ENCODE measurements at places on chromosomes 7 and 10. TPM values are rescaled to one million over a fixed set of nuclear protein-coding genes. Genes with fewer than 3 reads are reported as not detected.

The SAMD9 gene
- total RNA-seq, result 2.6 TPM

- peaks cover 11% of the 10 kb centered on the region for H3K27me3 ChIP-seq
- DNase-seq, result peak; percentile 50
- no peaks in the 10 kb centered on the region for H3K4me1 ChIP-seq
- no peaks in the 10 kb centered on the region for H3K36me3 ChIP-seq
Observed at GRCh38 chr7:45259966-45260646, 102.5 kb downstream of the RAMP3 start.

DNA sequence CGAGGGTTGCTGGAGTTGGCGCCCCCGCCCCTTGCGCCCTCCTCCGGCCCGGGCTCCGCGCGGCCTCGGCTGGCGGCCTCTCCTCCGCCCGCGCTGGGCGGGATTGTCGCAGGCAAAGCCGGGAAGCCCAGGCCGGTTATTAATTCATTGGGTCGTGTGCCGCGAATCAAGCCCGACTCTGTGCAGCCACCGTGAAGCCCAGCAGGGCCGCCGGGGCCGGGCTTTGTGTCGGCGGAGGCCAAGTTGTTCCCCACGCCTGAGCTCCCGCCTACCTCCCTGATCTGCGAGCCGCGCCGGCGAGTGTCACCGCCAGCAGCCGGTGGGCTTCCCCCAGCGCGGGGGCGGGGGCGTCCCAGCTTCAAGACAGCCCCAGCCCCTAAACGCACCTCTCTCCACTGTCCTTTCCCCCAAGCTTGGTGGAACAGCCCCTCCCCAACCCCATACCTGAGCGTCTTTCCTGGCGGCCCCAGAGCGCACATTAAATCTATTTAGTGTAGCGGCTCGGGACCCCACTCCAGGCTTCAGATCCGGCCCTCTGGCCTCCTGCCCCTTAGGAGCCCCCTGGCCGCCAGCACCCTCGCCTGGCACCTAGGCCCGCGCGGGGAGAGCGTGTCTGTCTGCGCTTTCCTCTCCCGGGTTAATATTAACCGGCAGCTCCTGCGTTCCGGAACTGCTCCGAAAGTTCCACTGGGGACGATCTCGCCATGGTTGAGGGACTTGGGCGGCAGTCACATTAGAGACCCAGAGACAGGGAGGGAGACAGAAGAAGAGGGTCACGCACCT, 3.5 kb downstream of the SHH start:
- H3K27me3 ChIP-seq, result peaks cover 100% of the 10 kb centered on the region
- peak overlapping the region; percentile 30 for H3K4me3 ChIP-seq
- peak; percentile 63 for DNase-seq
- peaks cover 65% of the 10 kb centered on the region for H3K4me1 ChIP-seq

The C7orf33 gene
- total RNA-seq, result not detected

DNA sequence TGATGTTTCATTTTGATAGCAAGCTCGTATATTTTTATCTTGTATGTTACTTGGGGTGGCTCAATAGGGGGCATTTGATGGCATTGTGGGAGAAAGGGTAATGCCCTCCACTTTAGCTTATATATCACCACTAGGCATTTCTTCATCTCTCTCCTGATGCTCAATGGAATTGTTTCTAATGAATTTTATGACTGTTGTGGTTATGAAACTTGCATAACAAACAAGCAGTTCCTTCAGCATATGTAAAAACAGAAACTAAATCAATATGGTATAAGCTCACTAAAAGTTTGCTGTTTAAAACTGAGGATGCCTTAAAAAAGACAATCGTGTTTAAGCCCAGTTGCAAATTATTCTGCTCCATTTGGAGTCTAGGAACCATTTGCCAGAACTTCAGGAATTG, 75.5 kb downstream of the CDK14 start:
- H3K4me1 ChIP-seq, result no peaks in the 10 kb centered on the region
- H3K27ac ChIP-seq, result no peak overlapping the region
- H3K4me3 ChIP-seq, result no peak overlapping the region
- H3K36me3 ChIP-seq, result no peaks in the 10 kb centered on the region
- no peaks in the 10 kb centered on the region for H3K27me3 ChIP-seq

The TMEM178B gene
- 0.32 TPM for total RNA-seq

The OPN4 gene
- total RNA-seq, result not detected

The NUTM2B gene
- 0.79 TPM for total RNA-seq

- no peaks in the 10 kb centered on the region for H3K4me1 ChIP-seq
- H3K27me3 ChIP-seq, result peaks cover 4% of the 10 kb centered on the region
- H3K27ac ChIP-seq, result no peak overlapping the region
- H3K4me3 ChIP-seq, result no peak overlapping the region
- no peaks in the 10 kb centered on the region for H3K36me3 ChIP-seq
Observed at GRCh38 chr10:71187600-71187999, 24.8 kb upstream of the UNC5B start.

GRCh38 chr10:43026039-43026973, 50.6 kb upstream of the RET start:
- H3K4me3 ChIP-seq, result no peak overlapping the region
- no peak for DNase-seq

The HK1 gene
- 64.9 TPM for total RNA-seq

- no peak overlapping the region for H3K4me3 ChIP-seq
- no peak for DNase-seq
- no peaks in the 10 kb centered on the region for H3K36me3 ChIP-seq
- no peaks in the 10 kb centered on the region for H3K27me3 ChIP-seq
- H3K4me1 ChIP-seq, result no peaks in the 10 kb centered on the region
Observed at GRCh38 chr7:84914598-84914997, 272.3 kb downstream of the SEMA3D start.

DNA sequence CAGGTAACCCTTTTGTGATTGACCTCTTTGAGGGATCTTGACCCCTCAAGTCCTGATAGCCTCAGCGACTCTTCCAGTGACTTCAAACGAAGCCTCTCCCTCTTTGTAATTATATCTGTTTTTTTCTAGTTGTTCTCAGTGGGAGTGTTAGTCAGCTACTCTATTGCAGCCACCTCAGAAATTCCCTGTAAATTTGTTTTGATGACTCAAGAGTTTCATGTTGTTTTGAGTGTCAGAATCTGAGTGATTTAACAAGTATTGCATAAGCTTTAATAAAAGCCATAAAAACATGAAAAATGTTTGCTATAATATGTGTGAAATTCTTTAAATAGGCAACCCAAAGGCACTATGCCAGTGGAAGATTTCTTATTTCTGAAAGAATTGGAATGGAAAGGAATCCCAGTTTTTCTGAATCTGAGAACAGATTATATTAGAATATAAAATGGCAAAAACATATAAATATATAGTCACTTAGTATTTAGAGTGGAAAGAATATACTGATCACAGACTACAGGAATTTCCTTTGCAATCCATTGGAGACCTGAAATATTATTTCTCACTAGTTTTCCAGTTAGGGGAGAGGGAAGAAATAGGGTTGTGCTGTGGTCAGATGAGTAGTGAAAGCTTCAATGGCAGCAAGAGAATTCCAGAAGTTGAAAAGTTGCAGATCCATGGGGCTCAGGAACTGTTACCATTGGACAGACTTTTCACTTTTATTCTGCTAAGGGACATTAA, 94.4 kb upstream of the SEMA3C start:
- no peak overlapping the region for H3K4me3 ChIP-seq
- no peak for DNase-seq
- no peaks in the 10 kb centered on the region for H3K36me3 ChIP-seq
- H3K27ac ChIP-seq, result no peak overlapping the region
- no peaks in the 10 kb centered on the region for H3K27me3 ChIP-seq

DNA sequence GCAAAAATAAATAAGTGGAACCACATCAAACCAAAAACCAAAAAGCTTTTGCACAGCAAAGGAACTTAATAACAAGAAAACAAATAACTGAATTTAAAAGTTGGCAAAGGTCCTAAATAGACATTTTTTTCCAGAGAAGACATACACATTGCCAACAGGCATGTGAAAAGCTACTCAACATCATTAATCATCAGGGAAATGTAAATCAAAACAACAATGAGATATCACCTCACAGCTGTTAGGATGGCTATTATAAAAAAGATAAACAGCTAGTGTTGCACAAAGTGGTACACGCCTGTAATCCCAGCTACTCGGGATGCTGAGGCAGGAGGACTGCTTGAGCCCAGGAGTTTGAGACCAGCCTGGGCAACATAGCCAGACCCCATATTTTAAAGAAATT, 2.2 kb upstream of the SUN3 start:
- H3K27ac ChIP-seq, result no peak overlapping the region
- no peak overlapping the region for H3K4me3 ChIP-seq
- peaks cover 8% of the 10 kb centered on the region for H3K4me1 ChIP-seq
- no peaks in the 10 kb centered on the region for H3K36me3 ChIP-seq
- peaks cover 18% of the 10 kb centered on the region for H3K27me3 ChIP-seq

The PPP1R17 gene
- total RNA-seq, result not detected

- no peak for DNase-seq
- no peaks in the 10 kb centered on the region for H3K27me3 ChIP-seq
- no peak overlapping the region for H3K4me3 ChIP-seq
- H3K36me3 ChIP-seq, result no peaks in the 10 kb centered on the region
Observed at GRCh38 chr7:16813232-16813616, 8.4 kb upstream of the AGR2 start.

- no peaks in the 10 kb centered on the region for H3K27me3 ChIP-seq
- no peaks in the 10 kb centered on the region for H3K36me3 ChIP-seq
- no peak for DNase-seq
- no peaks in the 10 kb centered on the region for H3K4me1 ChIP-seq
- no peak overlapping the region for H3K4me3 ChIP-seq
Observed at GRCh38 chr7:39504963-39505362, 61.2 kb upstream of the YAE1 start.

- DNase-seq, result no peak
- H3K4me1 ChIP-seq, result no peaks in the 10 kb centered on the region
- no peaks in the 10 kb centered on the region for H3K36me3 ChIP-seq
- no peak overlapping the region for H3K27ac ChIP-seq
Observed at GRCh38 chr10:124878457-124878739, 63.5 kb upstream of the ZRANB1 start.

The PODXL gene
- 11.7 TPM for total RNA-seq

All from transverse colon (tissue), 4 donors.